ENCODE measurements at places on chromosomes 13 and 19.
A peak's percentile ranks its signal among the peaks of the same experiment; 100 is the strongest.

DNA sequence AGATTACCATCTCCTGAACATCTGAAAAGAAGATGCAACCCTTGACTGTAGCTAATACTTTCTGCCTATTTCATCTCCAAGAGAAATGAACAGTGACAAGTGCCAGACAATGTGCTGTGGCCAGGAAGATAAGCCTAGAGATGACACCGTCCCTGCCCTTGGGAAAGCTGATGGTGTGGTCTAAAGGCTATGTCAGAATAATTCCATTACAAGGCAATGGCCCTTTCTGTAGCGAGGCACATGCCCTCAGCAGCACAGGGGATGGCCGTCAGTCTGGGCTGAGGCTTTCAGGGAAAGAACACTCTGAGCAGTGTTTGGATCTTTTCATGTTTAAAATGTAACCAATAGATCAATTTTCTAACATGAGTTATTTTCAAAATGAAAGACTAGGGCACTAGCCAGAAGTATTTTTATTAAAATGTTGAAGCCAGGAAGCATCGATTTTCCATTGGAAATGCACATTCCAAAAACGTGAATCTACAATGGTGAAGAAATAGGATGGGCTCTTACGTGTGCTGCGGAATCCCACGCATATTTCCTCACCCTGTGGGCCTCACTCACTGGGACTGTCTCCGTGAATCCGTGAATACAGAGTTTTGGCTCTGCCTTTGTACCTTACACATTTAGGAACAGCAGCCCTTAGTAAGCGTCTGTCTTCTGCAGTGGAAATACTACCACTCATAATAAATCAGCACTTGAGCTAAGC, 22.0 kb downstream of the COL4A1 start:
- no peak for DNase-seq

GRCh38 chr13:29858231-29858630, 7.8 kb upstream of the UBL3 start:
- no peak for DNase-seq

- DNase-seq = no peak
Observed at GRCh38 chr19:49887665-49888509, 8.8 kb downstream of the IL4I1 start.

- DNase-seq = no peak
Observed at GRCh38 chr19:55316646-55317045, 8.5 kb downstream of the TMEM150B start.

GRCh38 chr19:39150807-39151600, 25.4 kb downstream of the PAK4 start:
- no peak for DNase-seq

GRCh38 chr13:113915786-113916329, 52.0 kb upstream of the GAS6 start:
- DNase-seq = no peak

GRCh38 chr13:111344471-111345191, 24.2 kb downstream of the TEX29 start:
- peak; percentile 70 for DNase-seq

GRCh38 chr13:82002710-82003109, 1661.8 kb upstream of the SPRY2 start:
- no peak for DNase-seq

- no peak for DNase-seq
Observed at GRCh38 chr13:112159575-112160547, 92.9 kb downstream of the SOX1 start.

DNA sequence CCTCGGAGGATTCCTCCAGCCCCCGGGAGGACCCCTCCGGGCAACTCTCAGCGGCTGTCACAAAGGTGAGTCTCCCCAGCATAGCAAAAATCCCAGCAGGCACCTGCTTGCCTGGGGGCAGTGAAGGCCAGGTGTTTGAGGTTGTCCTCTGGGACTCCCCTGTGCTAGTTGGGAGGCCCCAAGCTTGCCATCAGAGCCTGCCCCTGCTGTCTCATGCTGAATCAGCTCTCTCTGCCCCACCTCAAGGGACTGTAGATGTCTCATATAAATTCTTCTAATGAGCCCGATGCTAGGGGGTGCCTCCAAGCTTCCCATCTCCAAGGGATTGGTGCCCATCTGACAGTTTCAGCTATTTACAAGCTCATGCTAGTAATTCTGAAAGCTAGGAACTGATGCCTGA, 53.6 kb downstream of the NWD1 start:
- no peak for DNase-seq

DNA sequence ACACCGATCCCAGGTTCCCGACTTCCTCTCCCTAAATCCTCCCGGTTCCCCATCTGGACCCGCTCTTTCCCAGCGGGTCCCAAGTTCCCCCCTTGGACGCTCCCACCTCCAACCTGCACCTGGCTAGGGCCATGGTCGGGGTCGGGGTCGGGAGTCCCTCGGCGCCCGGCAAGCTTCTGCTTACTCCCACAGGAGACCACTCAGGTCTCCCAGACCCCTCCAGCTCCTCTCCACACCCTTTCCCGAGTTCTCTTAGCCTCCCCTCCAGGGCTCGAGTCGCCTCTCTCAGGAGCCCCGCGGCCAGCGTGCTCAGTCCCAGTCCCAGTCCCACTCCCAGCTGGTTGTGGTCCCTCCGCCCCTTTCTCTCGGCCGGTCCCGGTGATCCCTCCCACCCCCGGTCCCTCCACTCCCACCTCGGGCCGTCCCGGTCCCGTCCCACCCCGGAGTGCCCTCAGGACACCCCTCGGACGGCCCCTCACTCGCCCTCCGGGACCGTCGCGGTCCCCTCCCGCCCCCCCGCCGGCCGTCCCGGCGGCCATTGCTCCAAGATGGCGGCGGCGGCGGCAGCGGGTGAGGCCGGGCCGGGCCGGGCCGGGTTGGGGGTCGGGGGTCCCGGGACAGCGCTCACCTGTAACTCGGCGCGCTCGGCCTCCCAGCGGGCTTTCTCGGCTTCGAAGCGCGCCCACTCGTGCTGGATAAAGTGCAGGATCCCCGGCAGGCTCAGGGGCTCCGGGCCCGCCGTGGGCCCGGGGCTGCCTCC, at the start of gene FKRP:
Gene FKRP, plus strand, starts transcription at position 537 of the 760 bp plus-strand sequence. CDS start 9,394 bp downstream, outside the sequence.
- no peak for DNase-seq

GRCh38 chr13:23859455-23859854, 29.7 kb downstream of the MIPEP start:
- no peak for DNase-seq

DNA sequence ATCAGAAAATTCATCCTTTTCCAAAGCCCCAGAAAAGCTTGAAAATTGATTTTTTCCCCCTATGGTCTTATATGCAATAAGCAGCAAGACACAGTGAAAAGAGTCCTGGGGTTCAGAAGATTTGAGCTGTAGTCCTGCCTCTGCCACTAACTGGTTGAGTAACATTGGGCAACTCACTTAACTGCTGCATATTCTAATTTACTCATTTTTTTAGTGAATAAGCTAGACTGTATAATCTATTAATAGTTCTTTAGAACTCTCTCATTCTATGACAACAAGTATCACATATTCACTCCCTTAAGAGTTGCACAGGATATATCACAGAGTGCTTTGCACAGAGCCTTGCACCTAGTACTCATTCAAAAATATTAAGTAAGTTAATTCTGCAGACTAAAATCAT, 110.8 kb downstream of the STOML3 start:
- DNase-seq = no peak

DNA sequence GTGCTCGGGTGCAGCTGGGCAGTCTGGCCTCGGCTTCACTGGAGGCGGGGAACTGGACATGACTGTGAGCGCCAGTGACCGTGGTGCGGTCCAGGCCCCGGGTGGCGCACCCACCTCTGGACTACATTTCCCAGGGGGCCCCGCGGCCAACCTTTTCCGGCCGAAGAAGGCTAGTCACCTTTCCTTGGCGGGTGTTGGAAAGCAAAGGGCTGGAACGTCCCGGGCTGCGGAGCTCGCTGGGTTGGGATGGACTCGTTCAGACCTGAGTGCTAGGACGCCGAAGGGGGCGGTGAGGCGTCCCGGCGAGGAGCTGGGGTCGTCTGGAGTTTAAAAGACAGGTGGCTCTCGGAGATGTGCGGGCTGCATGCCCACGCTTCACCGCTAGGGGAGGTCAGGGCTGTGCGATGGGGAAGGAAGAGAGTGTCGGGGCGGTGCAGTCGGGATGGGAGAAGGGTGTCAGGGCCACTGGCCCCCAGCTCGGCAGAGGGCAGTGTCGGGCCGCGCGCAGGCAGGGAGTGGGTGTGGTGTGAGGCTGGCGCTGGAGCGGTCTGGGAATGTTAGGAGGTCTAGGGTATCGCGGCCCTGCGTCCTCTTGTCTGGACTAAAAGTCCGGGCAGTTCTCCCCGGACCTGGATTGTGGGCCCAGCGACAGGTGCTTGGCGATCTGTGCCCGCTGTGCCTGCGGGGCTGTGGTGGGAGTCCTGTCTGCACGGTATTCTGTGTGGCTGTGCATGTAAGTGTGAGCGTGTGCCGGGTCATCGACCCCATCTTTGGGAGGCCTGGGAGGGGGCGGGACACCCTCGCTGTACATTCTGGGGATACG, 57.1 kb downstream of the ZNF568 start:
- DNase-seq = no peak

DNA sequence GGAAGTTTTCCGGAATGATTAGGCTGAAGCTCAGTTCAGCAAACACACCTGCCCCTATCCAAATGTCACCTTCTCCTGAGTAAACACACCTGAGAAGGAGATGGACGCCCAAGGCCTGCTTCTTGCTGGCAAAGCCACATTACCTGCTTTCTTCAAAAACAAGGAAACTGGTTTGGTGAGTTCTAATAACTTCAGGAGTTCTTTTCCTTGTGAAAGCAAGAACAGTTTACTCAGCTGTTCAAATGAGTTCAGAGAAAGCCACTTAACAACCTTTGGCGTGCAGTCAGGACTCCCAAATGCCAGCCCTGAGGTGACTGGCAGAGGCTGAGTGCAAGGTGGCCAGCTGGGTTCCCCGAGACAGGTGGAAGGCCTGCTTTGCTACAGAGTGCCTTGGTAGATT, 160.5 kb downstream of the STK24 start:
- no peak for DNase-seq

- no peak for DNase-seq
Observed at GRCh38 chr19:41688687-41689086, 617 bp upstream of the CEACAM7 start.

- no peak for DNase-seq
Observed at GRCh38 chr13:59660582-59660981, 503.1 kb downstream of the DIAPH3 start.
